Left renal cortex interstitium (tissue), 4 donors: ENCODE measurements at places on chromosomes 11 and 22. TPM values are rescaled to one million over a fixed set of nuclear protein-coding genes. Genes with fewer than 3 reads are reported as not detected.

The SIK3 gene
- polyA plus RNA-seq, result 27.2 TPM

The OR2AG2 gene
- 0.04 TPM for polyA plus RNA-seq

The CCDC34 gene
- polyA plus RNA-seq, result 24.3 TPM

The RASSF10 gene
- polyA plus RNA-seq, result 27.1 TPM

The PGA5 gene
- polyA plus RNA-seq, result not detected

The MN1 gene
- polyA plus RNA-seq, result 10.4 TPM

The DDIAS gene
- polyA plus RNA-seq, result 5.9 TPM

The SLC22A25 gene
- 0.44 TPM for polyA plus RNA-seq

The CRYBB2 gene
- 0.41 TPM for polyA plus RNA-seq

The RAB38 gene
- 25.2 TPM for polyA plus RNA-seq

The CNIH2 gene
- polyA plus RNA-seq, result 4.2 TPM

The CCDC73 gene
- 0.32 TPM for polyA plus RNA-seq

The E2F8 gene
- polyA plus RNA-seq, result 5.9 TPM

The IFTAP gene
- 63.6 TPM for polyA plus RNA-seq

DNA sequence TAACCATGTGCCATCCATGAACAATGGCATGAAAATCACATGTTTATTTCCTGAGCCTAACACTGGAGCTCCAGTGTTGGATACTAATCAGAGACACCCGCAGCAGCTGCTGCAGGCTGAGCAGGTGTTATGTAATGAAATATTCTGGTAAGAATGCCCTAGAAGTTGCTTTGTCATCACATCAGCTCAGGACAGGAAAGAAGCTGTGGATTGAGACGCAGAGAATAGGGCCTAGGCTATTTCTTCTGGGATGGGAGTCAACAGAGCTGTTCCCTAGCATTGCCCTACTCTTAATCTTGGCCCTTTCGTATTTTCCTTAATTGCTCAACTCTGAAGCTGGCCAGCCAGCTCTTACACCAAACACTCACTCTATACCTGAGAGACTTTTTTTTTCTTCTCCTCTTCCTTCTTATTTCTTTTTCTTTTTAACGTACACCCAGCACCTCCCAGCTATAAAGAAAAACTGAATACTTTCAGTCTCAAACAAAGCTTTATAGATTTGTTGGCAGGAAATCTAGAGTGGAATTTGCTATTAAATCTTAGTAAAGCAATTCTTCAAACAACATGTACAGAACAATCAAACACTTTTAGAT is 31.9 kb downstream of the RASSF10 start:
- no peak for DNase-seq

- DNase-seq, result peak; percentile 45
Measured at GRCh38 chr11:41201156-41201555, 258.3 kb downstream of the LRRC4C start.

DNA sequence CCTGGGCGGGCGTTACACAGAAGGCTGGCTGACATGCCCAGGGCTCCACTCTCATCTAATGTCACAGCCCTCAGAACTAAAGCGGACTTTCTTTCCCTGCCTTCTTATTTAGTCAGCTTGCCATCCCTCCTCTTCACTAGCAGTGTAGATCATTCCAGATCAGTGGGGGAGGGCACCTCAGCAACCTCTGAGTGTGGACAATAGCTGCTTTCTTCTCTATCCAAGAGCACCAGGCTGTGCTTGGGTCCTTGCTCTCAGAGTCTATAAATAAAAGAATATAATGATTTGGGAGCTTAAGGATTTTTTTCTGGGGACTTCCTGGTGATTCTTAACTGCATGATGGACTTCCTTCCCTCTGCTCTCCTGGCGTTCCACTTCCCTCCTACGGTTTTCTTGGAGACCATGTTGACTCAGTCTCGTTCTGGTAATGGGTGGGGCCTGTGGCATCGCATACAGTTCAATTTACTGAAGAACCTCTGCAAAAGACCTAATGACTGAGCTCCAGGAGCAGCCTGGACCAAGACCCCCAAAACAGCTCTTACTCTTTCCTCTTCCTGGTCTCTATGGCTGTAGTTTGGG is 2.9 kb upstream of the HMBS start:
- DNase-seq, result no peak

DNA sequence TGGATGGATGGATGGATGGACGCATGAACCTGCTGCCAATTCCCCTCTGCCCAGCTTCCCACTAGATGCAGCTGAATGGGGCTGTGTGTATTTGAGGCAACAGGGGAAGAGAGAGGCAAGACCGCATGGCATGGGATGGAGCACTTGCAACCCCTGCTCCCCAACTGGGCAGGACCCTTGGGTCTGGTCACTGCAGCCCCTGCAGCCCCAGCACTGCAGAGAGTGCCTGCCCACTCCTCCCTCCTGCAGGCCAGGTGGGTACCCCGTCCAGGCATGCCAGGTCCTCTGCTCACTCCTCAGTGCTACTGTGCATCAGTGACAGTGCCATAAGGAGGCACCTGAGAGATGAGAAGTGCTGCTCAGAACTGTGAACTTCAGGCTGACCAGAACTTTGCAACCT is 40.3 kb downstream of the OSBPL5 start:
- DNase-seq, result no peak

GRCh38 chr22:25888399-25889054 is 146.5 kb downstream of the MYO18B start:
- DNase-seq, result no peak

GRCh38 chr11:102452461-102453301 is at the start of gene TMEM123:
TSS of gene TMEM123 (minus strand) at chr11:102452765. CDS start at chr11:102452623, 142 bp downstream.
- peak; percentile 69 for DNase-seq

DNA sequence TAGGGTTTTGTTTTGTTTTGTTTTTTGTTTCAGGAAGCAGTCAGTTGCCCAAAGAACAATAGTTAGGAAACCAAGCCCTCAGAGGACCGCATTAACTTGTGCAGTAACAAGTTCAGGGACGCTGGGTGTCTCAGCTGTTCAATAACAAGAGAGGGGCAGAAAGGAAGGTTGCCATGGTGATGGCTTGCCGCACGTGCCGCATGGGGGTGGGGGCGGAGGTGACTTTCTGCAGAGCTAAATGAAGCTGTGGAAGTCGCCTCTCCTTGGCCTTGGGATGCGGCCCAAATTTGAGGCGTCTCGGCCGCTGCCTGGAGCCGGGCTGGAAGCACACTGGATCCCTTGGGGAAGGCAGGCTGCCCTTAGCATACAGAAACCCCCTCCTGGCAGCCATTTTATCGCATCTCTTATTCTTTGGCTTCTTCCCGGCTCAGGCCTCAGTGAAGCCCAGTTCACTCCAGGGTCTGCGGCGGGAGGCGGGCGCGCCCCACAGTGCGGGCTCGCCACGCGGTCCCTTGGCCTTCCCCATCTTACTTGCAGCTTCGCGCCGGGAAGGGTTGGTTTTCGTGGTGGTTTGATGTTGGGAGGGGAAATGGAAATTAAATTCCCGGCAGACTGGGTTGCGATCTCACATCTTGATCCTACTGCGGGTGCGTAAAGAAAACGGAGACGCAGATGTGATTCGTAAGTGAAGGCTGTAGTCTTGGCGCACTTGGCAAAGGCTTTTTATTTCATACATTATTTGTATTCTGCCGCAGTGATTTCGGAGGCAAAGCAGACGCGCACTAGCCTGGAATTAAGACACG is 94.3 kb downstream of the SLC17A6 start:
- DNase-seq, result peak; percentile 74

- DNase-seq, result no peak
Measured at GRCh38 chr11:125147280-125147679, 17.3 kb upstream of the PKNOX2 start.

DNA sequence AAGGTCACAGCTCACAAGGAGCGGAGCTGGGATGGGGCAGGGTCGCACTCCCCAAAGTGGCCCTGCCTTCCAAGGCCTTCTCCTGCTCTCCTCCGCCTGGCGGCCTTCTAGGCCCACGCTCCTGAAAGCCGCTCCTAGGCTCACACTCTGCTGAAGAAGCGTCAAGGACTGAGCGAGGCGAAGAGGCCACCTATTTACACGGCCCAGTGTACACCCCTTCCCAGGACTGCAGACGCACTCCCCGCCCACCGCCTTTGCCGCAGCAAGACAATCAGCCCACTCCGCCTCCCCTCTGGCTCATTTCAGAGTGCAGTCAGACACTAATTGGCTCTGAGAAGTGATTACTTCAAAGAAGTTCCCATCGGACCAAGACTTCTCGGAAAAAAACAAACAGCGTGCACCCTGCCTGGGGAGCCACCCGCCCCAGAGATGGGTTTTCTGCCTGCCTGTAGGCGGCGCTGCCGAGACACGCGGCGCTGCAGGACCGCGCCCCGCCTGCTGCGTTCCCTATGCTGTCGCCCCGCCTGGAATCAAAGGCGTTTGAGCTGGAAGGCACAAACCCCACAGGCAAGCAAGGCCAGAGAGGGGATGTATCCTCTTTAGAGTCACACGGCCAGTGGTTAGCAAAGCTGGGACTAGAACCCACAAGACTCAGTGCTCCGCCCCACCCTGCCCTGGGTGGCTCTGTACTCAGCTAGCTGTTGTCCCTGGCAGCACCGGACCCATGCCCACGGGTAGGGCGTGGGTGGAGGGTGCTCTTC is 414.8 kb downstream of the BUD13 start:
- DNase-seq, result no peak

GRCh38 chr11:93652679-93653078 is 8.8 kb upstream of the CEP295 start:
- DNase-seq, result no peak

DNA sequence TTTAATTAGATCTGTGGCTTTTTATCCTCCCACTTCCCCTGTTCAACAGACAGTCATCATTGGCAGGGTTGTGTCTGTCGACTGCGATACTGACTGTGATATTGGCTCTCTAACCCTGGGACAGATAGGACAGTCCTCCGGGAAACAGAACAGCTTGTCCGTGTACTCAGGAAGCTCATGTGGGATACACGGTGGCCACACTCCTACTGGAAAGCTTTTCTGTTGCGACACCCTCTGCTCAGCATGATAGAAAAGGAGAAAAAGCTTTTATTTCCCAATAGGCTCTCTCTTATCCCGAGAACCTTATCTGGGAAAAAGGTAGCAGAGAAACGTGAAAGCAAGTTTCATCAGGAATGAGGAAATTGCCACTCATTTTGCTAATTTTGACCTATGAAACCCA is 60.4 kb upstream of the HSPA8 start:
- no peak for DNase-seq

DNA sequence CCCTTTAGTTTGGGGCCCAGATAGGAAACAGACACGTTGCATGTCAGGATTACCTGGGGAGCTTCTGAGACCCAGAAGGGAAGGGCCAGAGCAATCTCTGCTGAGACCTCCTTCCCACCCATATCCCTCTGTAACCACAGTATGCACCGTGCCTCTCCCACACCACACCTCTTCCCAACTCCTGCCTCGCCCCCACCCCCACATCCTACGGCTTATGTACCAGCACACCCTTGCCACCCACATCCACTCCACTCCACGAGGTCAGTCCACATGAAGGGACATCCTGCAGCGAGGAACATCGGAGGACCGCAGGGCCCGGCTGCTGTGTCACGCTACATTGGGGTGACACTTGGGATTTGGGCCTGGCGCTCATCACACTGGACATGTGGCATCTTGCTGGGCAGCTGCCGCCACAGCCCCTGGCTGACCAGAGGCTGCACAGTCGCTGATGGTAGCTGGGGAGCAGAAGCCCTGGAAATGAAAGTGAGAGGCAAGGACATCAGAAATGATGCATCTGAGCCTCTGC is 118.3 kb upstream of the LMO1 start:
- DNase-seq, result no peak

GRCh38 chr11:65468874-65469333 is 29.9 kb upstream of the MALAT1 start:
- no peak for DNase-seq

DNA sequence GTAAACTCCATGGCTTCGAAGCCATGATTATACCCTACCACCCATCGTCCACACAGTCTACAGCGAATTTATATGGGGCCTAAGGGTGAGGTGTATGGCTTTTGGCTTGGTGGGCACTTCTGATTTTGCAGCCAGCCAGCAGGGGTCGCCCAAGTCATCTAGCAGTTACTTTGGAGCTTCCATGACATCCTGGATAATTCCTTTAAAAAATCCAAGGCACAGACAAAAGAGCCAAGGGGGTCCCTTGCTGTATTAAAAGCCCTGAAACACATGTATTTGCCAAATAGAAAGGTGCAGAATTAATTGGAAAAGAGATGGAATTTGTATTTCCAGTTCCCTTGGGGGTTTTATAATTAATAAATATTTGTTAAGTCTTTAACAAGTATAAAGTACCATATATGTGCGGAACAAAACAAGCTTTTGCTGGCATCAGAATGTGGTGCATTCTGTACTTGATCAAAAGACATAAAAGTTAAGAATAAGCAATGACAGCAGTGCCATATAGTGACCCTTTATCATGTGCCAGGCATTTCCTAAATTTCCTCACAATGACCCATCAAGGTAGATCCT is 132.8 kb upstream of the PITPNB start:
- no peak for DNase-seq

GRCh38 chr11:69114811-69115523 is 40.8 kb upstream of the SMIM38 start:
- no peak for DNase-seq

DNA sequence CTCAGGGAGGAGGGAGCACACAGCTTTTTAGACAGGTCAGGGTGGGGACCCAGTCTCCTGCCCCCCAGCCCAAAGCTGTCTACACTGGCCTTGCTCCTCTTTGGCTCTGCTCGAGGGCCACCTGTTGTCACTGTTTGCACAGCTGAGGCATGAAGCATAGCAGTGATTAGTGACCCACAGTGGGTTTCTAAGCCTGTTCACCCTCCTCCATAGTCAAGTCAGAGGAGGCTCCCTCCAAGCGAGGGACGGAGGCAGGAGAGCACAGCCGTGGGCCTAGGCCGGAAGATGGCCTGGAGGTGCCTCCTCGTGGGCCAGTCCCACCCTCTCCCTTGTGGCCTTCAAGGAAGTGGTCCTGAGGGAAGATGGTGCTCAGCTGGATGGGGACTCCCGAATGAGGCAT is 241.1 kb downstream of the GRIK4 start:
- DNase-seq, result no peak

- DNase-seq, result no peak
Measured at GRCh38 chr11:59941091-59941490, 2.9 kb downstream of the OOSP1 start.

GRCh38 chr11:118152552-118153471 is at the start of gene SCN4B:
TSS of gene SCN4B (minus strand) at chr11:118152823. CDS start at chr11:118152673, 150 bp downstream.
- no peak for DNase-seq

DNA sequence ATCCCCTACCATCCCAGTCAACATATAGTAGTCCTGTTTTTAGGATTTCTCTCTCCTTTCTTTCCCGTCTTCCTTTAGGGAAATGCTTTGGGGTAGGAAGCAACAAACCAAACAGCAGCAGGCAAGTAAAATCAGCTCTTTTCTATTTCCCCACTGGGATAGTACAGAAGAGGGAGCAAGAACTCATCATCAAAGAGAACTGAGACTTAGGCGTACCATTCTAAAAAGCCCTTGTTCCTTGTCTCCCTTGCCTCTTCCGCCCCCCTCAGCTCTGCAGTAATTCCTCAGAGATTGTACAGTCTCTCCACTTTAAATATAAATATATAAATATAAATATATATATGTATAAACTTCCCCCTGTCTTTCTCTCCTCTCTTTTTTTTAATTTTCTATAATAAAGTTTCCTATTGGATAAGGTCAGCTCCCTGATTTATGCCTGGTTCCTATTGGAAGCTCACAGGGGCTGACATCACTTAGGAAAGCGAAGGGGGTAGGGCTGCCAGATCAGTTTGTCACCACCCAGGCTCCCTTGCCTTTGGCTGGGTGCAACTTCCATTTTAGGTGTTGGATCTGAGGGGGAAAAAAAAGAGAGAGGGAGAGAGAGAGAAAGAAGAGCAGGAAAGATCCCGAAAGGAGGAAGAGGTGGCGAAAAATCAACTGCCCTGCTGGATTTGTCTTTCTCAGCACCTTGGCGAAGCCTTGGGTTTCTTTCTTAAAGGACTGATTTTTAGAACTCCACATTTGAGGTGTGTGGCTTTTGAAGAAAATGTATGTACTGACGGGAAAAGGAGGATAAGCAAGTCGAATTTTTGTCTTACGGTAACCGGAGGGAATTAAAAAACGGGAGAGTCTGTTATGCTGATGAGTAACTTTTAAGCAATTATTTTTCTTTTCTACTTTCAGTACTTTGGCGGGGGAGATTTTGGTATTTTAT is at the start of gene CTNND1:
Gene CTNND1, plus strand, starts transcription at position 502 of the 934 bp plus-strand sequence. CDS start 29,677 bp downstream, outside the sequence.
- DNase-seq, result peak; percentile 93
